RKO (cell line): ENCODE measurements at places on chromosomes 1 and 21.

DNA sequence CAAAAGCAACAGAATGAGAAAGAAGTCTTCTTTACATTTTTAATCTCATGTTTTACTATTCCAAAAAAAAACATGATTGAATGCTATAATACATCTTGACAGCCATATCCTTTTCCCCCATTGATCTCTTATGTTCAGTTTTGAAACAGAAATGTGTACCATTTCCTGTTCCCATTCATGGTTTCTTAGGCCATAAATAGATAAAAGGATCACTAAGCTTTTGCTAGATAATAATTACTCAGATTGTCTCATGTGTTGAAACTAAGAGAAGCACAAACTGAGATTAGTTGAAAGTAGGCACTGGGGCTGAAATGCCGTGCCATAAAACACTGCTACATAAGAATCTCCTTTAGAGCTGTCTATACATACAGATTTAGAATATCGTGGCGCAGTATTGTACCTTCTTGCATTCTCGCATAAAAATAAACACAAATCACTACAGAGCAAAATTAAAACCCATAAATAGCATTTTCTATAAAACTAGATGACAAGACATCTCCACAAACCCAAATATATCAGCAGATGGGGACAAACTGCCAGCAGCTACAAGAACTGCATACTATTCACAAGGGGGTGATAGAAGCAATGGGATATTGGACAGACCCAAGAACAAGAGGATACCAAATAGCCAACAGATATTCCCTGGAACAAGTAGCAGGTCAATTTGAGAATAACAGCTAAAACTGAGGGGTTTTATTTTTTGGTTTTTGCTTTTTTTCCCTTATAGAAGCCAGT, 405.3 kb upstream of the PRMT6 start:
- DNase-seq: no peak

DNA sequence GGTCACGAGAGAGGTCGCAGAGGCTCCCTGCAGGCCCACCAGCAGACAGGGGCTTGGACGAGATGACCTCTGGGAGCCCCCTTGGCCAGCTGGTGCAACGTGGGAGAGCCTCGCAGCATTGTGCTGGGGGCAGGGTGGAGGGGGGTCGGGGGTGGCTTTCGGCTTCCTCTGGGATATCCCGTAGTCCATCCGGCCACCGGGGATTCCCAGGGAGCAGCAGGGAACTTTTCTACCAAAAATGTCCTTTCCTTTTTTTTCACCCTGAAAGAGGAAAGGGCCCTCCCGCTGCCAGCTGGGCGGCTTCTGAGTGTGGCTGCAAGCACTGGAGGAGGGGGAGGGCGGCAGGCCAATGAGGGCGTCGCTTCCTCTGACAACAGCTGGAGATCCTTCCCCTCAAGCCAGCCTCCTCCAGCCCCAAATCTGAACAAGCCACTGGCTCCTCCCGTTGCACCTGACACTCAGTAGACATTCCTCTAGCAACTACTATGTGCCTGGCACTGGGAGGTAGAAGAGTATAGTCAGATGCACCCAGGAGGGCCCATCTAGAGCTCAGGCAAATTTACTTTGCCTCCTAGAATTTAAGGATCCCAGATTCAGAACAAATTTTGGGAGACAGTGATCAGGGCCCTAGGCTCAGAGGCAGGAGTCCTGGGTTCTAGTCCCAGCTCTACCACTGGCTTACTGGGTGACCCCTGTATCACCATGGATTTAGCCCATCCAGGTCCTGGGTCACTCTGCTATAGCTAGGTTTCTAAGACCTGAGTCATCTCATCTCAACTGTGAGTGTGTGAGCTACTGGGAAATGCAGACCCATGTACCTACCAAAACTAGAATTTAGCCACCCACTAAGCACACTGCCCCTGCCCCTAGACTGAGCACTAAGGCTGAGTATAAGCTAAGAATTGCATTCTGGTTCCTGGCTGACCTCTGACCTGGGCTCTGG, 2.7 kb downstream of the MOB3C start:
- no peak for DNase-seq

DNA sequence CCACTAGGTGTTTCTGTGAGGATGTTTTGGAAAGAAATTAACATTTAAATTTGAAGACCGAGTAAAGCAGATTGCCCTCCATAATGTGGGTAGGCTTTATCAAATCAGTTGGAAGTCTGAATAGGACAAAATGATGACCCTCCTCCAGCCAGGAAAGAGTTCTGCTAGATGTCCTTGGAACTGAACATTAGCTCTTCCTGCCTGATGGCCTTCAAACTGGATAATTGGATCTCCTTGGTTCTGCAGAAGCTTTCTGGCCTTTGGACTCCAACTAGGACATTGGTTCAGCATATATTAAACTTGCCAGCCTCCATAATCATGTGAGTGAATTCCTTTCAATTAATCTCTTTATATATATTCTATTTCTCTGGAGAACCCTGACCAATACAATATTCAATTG, 4.4 kb upstream of the GLRX2 start:
- no peak for DNase-seq

DNA sequence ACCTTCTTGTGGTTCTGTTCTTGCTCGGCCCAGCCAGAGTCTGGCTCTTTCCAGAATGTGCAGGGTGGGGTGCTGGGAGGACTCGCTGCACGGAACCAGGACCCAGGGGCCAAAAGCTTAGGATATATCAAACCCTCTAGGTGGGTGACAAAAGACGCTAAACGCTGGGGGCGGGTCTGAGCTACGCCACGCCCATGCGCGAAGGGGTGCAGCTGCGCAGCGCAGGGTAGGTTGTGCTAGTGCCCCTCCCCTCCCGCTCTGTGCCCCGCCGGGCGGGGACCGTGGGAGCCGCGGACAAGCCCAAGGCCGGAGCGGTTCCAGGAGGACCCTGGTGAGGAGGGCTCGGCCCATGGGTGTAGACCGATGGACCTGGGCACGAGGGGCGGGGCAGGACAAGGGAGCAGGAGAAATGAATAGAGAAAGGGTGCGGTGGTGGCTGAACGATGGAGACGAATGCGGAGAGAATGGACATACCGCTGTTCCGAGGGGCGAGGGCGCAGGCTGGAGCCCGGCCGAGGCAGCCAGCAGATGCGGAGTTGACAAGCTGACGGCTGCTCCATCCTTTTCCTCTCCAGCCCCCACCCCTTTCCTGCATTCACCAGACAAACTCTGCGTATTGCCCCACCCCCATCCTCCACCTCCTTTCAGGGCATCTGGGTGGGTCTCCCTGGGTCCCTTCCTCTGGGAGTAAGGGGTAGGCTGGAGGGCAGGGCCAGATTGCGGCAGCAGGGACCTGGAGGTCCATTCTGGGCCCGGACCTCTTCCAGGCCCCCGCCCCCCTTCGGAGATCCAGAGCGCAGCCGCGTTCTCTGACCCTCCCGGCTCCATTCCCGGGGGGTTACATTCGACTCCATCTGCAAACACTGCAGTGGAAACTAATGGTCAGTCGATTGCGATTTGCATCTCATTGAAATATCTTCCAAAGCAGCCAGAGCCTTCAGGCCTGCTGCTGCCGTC, at the start of gene RUSC1:
RUSC1 (plus strand) TSS at position 234 of the 957 bp plus-strand sequence. CDS start 880 bp downstream, outside the sequence.
- DNase-seq: no peak

GRCh38 chr1:14543191-14543840, 55.2 kb upstream of the KAZN start:
- peak; percentile 41 for DNase-seq

DNA sequence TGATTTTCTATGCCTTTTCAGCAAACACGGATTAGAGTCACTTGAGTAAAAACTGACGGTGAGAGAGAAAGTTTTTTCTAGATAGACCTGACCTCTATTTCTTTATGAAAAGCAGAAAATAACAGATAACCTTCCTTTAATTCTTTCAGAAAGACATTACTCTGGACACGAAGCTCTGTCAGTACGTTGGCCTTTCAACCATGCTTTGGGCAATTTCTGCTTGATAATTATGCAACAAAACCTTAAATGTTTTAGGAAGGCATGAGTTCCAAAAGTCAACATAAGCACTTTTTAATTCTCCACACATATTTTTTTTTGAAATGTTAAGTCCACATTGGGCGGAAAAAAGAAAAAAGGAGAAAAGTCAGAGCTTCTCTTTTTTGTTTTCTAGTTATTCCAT, 137.8 kb downstream of the AKT3 start:
- no peak for DNase-seq

DNA sequence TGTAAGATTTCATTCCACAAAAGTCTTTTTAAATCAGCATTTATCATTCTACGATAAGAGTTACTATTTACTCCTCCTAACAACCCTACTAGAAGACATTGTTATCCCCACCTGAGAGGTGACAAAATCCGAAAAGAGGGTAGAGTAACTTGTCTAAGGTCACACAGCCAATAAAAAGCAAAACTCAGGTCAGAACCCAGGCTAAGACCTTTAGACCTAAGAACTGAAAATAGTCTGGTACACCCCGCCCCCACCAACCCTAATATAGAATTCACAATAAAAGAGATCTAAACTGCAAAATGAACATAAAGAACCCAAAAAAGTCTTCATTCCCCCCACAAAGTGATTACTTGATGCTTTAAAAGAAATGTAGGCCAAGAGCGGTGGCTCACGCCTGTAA, 18.6 kb downstream of the COA7 start:
- DNase-seq: no peak

GRCh38 chr1:73637264-73637663, 560.7 kb downstream of the LRRIQ3 start:
- no peak for DNase-seq

DNA sequence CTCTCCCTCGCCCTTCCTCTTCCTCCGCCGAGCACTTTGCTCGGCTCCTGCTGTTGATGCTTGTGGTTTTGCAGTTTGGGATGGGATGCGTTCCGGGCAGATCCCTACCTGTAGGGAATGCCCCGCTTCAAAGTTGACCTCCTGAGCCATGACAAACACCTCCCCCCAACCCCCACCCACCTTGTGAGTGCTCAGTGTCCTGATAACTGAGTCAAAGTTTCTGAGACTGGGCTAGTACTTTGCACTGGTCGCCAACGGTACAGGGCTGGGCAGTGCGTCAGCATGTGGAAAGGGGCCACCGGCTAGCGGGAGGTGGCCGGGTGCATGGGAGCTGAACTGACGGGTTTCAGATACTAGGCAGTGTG, 771 bp downstream of the RABGAP1L start:
- DNase-seq: peak; percentile 75
